ENCODE measurements at places on chromosomes 7 and 10.

DNA sequence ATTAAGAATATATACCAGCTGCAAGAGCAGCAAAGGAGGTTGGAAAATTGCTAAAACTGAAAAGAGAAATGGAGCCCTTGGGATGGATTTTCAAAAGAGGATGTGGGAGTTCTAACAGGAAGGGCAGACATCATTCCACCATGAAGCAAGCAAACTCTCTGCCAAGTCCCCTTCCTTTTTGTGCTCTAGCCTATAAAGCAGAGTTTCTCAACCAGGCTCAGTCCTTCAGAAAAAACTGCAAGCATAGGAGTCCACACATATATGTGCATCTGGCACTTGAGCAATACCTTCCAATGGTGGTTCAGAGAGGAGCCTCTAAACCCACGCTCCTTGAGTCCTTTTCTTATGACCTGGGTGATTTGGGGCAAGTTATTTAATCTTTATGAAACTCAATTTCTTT, 98.6 kb upstream of the MKX start:
- no peak for DNase-seq

GRCh38 chr10:3820255-3820654, 35.2 kb upstream of the KLF6 start:
- no peak for DNase-seq

DNA sequence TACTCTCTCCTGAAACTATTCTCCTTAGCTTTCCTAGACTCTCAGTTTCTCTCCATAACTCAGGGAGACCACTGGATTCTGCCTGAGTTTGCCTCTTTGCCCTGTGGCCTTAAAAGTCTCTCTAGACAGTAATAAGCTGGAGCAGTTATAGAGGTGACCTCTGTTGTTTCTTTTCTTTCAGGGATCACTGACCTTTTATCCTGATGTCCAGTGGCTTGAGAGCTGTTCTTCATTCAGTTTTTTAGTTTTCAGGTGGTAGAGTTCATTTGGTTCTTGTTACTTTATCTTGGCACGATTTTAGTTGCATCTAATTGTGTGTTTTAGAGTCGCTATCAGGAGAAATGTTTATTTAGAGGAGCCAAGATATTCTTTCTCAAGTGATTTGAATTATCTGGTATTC, 37.7 kb downstream of the TAX1BP1 start:
- DNase-seq, result no peak

DNA sequence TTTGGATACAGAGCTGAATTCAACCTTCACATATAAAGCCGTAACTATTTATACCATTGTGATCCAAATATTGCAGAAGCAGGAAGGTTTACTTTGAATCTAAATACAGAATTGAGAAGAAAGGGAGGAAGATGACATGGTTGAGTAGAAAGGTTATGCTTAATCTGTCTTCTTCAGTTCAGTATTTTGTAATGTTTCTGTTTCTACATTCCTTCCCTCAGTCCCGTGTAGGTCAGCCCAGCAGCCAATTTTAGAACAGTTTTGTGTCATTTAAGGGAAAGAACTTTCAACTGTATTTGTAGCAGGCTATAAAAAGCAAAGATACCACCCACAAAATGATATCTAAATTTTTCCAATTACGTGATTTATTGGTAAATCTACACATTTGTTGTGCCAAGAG, 97.4 kb downstream of the CPED1 start:
- no peak for DNase-seq

DNA sequence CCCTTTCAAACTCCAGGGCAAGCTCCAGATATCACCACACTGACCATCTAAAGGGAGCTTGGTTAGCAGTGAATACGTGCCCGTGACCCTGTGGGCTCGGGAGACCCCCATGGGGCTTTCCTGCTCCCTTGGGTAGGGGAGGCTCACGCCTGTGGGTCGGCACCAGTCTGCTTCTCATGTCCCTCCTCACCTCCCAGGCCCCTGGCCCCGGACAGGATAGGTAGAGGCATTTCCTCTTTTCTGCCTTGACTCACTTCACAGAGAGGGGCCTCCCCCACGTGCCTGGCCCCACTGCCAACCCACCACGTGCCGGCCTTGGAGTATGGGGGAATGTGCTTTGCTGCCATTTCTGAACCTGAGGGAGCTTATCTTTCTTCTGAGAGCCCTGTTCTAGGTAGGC, 131.3 kb upstream of the FAM20C start:
- DNase-seq, result no peak

DNA sequence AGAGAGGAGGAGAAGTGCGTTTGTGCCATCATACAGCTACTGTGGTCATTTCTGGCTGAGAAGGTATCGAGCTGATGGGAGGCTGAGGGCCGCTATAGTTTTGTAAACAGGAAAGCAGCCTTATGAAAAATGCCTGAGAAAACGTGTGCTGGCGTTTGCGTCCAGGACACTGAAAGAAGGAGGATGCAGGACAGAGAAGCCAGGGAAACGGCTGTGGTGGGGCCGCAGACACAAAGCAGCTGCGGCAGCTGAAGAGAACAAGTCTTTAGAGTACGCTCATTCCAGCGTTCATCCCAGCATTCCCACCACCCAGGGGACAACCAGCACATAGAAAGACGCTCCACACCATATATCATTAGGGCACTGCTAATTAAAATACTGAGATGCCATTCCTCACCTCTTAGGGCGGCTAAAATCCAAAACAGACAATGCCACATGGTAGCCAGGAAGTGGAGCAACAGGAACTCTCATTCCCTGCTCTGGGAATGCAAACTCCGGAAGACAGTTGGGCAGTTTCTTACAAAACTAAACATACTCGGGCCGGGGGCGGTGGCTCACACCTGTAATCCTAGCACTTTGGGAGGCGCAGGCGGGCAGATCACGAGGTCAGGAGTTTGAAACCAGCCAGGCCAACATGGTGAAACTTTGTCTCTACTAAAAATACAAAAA, 18.4 kb downstream of the GNA12 start:
- DNase-seq, result no peak

DNA sequence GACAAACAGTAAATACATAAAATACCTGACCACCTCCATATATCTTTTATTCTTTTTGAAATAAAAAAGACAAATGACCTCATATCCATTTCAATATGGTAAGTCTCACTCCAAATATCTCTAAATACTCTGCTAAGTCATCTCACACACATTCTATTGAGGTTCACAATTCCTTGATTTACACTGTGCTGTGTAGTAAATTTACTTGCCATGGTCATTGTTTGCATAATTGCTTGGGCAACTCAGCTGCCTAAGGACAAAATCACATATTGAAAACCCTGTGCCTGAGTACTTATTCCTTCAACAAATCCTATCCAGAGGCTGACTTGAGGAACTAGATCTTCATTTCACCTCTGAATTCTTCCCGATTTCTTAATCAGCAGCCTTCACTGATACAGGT, 176.4 kb downstream of the THSD7A start:
- no peak for DNase-seq

DNA sequence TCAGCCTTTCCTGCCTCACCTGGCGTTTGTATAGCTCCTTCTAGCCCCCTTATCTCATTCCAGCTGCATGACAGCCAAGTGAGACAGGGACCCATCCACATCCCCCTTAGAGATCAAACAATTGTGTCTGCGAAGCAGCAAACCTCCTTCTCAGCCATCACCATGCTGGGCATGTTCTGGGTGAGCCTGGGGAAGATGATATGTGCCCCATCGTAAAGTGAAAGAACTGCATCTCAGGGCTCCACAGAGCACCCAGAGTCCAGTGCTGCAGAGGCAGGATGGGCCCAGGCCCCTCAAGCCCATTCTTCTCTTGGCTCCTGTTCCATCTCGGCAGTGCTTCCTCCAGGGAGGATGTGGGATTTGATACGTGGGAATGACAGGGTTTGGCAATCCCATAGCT, 43.2 kb downstream of the FIGNL1 start:
- no peak for DNase-seq

GRCh38 chr7:21507627-21508343, 35.1 kb upstream of the DNAH11 start:
- DNase-seq, result peak; percentile 17

GRCh38 chr10:123021517-123021916, 12.7 kb downstream of the ACADSB start:
- no peak for DNase-seq

- DNase-seq, result no peak
Measured at GRCh38 chr7:123120286-123120685, 79.5 kb downstream of the SLC13A1 start.

DNA sequence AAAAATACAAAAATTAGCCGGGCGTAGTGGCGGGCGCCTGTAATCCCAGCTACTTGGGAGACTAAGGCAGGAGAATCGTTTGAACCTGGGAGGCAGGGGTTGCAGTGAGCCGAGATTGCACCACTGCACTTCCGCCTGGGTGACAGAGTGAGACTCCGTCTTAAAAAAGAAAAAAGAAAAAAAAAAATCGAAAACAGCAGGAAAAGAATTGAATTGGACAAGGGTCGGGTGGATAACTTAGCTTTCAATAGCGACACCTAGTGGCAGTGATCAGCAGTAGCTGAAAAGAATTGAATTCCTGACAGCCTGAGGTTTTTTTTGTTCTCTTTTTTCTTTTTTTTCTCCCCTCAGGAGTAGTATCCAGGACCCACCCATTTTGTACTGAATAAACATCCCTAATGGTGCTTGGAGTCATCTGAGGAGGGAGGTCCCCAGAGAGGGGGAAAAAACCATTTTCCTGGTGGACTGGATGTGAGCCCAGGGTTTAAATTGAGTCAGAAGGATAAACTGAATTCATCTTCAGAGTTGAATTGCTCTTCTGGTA, 55.1 kb downstream of the CYCS start:
- DNase-seq, result peak; percentile 80

DNA sequence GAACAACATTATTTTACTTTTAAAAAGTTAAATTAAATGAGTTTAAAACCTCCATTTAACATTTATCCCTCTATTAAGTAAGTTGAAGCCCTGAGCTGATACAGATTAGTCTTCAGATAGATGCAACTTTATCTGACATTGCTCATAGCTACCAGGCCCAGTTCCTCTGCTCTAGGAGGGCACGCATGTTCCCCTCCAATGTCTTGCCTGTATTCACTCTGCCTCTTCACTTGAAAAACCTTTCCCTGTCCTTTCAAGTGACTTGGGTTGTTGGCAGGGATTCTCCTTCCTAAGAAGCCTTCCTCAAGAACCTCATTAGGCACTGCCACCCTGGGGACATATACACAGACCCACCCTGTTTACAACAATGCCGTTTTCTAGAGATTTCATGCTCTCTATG, 270.4 kb downstream of the RELN start:
- no peak for DNase-seq

DNA sequence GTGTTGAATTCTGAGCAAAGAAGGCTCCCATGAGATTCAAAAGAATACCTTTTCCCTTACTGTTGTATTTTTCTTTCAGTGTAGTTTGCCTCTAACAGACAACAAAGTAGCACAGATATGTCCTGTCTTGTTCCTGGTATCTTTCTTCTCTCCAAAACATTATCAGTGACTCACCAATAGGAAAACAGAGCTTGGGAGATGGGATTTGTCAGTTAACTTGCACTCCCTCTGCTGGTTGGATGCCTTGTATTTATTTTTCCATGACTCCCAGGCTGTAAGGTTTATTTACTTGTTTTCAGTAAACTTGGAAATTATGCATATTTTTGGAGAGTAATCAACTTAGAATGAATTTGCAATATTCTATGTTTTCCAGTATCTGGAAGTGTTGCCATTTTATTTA, 129.7 kb downstream of the SAMD9 start:
- no peak for DNase-seq

DNA sequence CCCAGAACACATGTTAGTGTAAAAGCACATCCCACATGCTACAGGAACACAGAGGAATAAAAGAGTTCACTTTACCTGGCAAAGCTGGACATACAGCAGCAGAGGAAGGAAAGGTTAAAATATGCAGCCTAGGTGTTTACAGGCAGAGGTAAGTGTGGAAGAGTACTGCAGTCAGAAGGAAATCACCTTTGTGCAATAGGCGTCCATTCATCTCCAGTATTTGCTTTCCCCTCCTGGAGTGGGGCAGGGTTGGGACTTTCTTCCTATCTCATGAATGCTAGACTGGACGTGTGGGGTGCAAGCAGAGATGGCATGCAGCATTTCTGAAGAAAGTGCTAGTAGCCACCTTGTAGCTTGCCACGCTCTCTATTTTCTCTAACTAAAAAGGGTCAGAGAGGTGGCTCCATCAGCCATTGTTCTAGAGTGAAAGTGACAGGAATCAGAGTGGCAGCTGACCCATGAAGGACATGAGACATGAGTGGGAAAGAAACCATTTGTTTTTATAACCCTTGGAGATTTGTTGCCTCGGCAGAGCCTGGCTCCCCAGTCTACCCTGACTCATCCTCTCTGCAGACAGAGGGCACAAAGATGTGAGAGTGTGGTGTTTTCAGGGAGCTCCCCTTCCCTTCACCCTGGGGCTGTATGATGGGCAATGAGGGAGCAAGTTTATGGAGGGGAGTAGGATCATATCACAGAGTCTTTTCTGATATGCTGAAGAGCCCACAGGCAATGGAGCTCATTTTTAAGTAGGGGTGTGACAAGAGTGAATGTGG, 101.2 kb upstream of the SEC61G start:
- DNase-seq, result no peak

DNA sequence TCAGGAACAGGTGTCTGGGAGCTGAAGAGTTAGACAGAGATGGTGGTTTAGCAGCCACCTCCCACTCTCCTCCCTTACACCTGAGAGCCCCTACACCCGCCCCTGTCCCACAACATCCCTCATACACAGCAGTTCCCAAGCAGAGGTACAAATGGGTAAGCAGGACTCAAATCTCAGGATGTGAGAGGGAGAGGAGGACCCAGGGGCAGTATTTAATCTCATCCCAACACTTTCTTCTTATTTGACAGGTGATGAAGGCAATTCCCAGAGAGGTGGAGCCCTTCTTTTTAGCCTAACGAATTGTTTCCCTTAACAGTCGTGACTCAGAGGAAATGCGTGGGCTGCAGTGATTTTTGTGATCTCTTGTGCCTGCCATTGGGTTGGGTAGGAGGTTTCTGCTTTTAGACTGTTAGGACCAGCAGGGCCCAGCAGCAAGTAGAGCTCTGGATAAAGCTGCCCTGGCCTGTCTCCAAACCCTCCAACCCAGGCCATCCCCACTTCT, 191.3 kb downstream of the HECW1 start:
- no peak for DNase-seq

GRCh38 chr7:88217675-88218428, 2.0 kb downstream of the SRI start:
- no peak for DNase-seq

GRCh38 chr10:31656851-31657433, 271.7 kb downstream of the ARHGAP12 start:
- DNase-seq, result no peak

DNA sequence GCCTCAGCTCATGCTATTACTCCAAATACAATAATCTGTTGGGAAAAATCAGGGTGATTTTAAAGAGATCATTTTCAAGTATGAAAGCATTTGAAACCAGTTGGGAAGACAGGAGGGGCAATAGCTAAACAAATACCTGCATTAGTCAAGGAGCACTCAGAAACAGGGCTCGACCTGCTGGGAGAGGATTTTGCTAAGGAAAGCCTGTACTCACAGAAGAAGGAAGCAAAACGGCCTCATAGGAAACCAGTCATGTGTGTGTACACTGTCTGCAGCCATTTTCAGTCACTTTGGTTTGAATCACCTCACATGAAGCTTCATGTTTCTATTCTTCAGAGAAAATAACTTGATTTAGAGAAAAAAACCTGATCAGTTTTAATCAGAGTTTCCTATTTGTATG, 38.6 kb downstream of the FZD1 start:
- no peak for DNase-seq

GRCh38 chr7:93817004-93817403, 73.5 kb downstream of the TFPI2 start:
- peak; percentile 3 for DNase-seq

GRCh38 chr10:130824230-130825014, 487.1 kb downstream of the TCERG1L start:
- DNase-seq, result no peak

- DNase-seq, result no peak
Measured at GRCh38 chr10:85612833-85613232, 753.8 kb downstream of the GRID1 start.

- no peak for DNase-seq
Measured at GRCh38 chr7:46099076-46099475, 178.0 kb upstream of the IGFBP3 start.

All from NCI-H2081 (cell line).